Upper lobe of left lung (tissue), 6 donors: ENCODE measurements at places on chromosomes 7 and 10. TPM values are rescaled to one million over a fixed set of nuclear protein-coding genes. Genes with fewer than 3 reads are reported as not detected.

INMT gene
- 70.5 TPM for total RNA-seq

BTBD16 gene
- not detected for total RNA-seq

FKBP9 gene
- 262 TPM for total RNA-seq

DKK1 gene
- total RNA-seq = 9.4 TPM

ASCC1 gene
- total RNA-seq = 20.4 TPM

COG5 gene
- 64.7 TPM for total RNA-seq

SEMA3C gene
- total RNA-seq = 30.7 TPM

DNA sequence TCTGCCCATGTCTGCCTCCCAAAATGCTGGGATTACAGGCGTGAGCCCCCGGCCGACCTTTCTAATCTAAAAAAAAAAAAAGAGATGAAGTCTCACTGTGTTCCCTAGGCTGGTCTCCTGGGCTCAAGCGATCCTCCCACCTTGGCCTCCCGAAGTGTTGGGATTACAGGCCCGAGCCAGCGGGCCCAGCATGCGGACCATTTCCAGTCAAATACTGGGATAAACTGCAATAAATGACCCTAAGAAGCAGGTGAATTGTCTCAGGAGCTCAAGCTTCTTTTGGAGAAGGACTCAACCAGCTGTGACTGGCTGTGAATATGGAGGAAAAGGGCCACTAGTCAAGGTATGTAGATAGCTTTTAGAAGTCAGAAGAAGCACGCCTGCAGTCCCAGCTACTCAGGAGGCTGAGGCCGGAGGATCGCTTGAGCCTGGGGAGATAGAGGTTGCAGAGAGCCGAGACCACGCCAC is 550 bp upstream of the CREM start:
- DNase-seq = no peak

- DNase-seq = no peak
Observed at GRCh38 chr10:110147961-110148360, 59.4 kb upstream of the MXI1 start.

- no peak for DNase-seq
Observed at GRCh38 chr10:126964190-126964589, 59.0 kb downstream of the DOCK1 start.

- DNase-seq = peak; percentile 79
Observed at GRCh38 chr7:157077986-157078644, 60.6 kb upstream of the UBE3C start.

DNA sequence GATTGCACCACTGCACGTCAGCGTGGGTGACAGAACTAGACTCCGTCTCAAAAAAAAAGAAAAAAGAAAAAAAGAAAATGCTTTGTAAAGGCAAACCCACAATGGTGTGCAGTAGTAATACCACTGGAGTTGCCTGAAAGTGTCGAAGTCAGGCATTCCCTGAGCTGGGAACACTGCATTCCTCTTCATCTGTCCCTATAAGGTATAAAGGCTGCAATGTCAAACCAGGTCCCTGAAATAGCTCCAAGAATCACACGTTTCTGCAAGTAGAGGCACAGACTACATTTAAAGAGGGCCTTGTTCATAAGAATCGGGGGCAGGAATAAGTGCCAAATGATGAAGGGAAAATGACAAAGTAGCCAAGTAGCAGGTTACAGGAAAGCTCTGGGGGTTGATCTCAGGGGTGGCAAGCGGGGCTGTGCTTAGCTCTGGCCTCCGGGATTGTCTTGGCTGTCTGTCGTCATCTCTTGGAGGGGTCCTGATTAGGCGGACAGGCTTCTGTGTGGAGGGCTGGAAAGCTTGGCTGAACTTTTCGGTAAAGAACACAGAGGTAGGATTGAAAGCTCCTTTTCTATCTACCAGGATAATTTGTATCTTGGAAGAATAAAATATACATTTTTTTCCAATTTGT is 109.1 kb downstream of the PFKFB3 start:
- no peak for DNase-seq

- no peak for DNase-seq
Observed at GRCh38 chr10:77661100-77661499, 23.5 kb upstream of the KCNMA1 start.

GRCh38 chr7:112937651-112938415 is 147.6 kb upstream of the TMEM168 start:
- no peak for DNase-seq

GRCh38 chr7:140175221-140176121 is 1.3 kb downstream of the KDM7A start:
- DNase-seq = peak; percentile 97

DNA sequence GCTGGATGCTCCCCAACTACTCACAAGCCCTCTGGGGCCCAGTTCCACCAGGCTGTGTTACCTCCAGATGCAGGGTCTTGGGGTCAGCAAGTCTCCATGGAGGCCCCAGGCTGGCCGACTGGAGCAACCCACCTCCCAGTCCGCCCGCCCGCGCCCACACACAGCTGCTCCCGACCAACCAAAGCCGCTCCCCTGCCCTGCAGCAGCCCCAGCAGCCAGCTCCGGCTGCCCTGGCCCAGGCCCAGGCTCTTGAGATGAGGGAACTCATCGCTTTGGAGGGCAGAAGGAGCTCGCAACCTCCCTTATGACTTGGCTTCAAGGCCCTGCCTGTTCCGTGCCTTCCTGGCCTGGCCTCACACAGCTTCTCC is 47.2 kb downstream of the LRRC20 start:
- no peak for DNase-seq

DNA sequence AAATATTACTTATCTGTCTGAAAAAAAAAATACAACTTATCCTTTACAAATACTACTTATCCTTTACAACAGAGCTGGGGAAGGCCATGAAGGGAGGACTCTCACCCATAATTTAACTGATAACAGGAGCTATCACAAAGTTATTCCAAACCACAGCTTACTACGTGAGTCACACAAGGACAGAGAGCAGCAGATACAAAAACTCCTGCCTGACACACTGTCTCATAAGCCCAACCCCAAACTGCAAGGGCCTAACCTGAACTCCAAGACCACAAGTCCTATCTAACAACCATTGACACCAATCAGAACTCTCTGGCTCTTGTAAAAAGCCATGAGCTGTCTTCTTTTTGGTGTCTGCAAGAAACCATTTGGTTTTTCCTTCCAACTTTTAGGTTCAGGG is 28.5 kb upstream of the CXCL12 start:
- no peak for DNase-seq

DNA sequence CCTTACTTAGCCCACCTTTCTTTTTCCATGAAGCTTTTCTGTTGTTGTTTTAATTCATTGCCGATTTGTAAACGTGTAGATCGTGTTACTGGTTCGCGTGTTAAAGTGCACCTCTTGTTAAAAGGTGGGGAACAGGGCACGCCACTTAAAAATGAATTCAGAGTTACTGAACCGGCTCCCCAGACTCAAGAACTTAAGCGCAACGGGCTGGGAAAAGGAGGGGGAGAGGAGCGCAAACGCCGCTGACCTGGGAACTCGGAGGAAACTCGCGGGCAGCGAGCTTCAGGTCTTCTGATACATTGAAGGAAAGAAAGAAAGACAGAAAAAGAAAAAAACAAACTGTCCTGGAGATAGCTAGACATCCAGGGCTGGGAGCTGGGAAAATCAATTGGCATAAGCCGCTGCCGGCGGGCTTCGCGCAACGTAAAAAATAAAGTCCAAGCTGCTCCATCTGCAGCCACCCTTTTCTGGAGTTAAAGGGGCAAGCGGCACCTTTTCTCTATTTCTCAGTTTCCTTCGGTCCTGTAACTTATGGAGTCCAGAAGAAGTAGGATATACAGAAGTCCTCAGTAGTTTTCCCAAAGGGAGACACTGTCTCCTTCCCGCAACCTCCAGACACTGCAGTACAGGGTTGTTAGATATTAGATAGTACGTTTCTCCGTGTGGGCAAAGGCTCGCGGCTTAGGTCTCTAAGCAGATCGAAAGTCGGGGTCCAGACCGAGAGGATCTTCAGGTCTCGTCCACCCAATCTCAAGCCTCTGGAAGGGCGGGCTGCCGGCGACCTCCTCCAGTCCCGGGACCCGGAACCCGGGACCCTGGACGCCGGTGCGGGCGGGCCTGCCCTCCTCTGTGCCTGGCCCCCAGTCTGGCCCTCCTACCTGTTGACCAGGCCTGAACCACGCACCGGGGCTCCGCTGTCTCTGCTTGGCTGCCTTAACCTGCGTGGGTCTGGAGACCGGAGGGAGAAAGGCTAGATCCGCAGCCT is 1.8 kb upstream of the DLX6 start:
- DNase-seq = peak; percentile 60

- DNase-seq = no peak
Observed at GRCh38 chr10:24444337-24444736, 235.4 kb downstream of the KIAA1217 start.

DNA sequence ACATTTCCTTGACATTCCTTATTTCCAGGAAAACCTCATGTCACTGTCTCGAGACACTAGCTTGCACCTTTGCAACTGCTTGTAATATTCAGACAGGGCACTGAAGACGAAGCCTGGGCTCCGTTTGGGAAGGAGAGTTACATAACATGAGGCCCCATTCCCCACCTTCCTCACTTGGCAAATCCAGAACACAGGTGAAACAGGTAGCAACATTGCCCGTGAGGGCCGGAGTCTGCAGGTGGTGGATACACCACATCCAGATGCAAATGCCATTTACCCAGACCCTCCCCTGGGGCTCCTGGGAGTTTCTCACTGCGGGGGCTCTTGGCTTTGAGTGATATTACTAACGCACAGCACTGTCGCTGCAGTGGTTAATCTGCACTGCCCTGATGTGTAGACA is 491.0 kb downstream of the PTPRN2 start:
- DNase-seq = peak; percentile 8

DNA sequence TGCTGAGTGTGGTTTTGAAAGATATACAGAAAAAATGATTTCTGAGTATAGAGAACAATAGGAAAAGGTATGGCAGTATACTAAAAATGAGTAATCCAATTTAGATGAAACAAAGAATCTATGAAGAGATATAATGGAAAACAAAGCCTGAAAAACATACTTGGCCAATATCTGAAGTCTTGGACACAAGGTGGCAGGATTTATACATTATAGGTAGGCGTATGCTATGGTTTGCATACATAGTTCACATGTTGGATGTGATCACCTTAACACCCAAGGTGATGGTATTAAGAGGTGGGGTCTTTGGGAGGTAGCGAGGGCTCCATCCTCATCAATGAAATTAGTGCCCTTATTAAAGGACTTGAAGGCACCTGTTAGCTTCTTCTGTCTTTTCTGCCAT is 34.5 kb upstream of the BPGM start:
- no peak for DNase-seq

DNA sequence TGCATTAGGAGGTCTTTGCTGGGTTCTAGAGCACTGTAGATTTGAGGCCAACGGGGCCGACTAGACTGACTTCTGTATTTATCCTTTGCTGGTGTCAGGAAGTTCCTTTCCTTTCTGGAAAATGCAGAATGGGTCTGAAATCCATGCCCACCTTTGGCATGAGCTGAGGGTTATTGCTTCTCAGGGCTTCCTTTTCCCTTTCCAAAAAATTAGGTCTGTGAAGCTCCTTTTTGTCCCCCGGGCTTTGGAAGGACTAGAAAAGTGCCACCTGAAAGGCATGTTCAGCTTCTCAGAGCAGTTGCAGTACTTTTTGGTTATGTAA is 675 bp downstream of the IL6 start:
- no peak for DNase-seq
